SK-MEL-5 (cell line): ENCODE measurements at places on chromosomes 11 and 22.

- no peak for DNase-seq
Measured at GRCh38 chr11:92449780-92450179, 225.2 kb downstream of the FAT3 start.

DNA sequence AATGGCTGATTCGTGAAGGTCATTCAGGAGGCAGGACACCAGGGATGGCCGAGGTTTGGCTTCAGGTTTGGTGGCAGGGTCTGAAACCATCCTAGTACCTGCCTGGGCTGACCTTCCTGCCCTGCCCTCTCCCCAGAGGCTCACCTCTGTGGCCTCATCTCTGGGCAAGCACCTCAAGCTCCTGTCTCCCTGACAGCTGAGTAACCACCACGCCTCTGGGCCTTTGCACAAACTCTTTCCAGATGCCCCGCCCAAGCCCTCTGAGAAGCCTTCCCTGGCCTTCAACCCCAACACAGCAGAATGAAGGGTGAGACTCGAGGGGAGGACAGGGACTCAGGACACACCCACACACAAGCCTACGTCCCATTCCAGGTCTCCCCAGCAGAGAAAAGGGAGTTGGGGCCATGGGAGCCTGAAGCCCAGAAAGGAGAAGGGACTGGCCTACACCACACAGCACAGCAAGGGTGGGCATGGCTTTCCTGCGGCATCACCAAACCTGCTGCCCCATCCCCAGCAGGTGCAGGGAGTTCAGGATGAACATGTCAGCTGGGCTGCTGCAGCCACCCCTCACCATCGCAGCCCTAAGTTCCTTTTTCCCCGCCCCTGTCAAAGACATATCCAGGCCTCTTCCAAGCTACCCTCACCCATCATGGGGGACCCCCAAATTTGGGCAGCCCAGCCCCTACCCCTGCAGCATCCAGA lies 2.4 kb downstream of the SHISA8 start:
- no peak for DNase-seq

DNA sequence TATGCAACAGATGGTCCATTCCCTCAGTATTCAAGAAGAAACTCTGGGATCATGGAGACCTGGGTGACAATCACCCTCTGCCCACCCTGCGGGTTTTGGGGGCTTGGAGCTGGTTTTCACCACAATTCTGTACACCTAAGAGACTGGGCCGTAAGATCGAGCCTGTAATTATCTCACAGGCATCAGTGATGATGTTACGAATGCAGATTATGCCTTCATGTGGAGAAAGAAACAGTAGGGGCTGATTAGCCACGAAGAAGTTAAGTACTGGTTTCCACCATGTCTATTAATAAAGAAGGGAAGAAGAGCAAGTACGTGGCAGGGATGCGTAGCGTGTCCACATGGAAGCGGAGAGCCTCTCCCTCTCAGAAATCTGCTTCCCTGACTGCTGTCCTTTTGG lies 5.3 kb upstream of the EFCAB6 start:
- no peak for DNase-seq

- DNase-seq: no peak
Measured at GRCh38 chr11:8288824-8289491, 25.3 kb upstream of the LMO1 start.

- no peak for DNase-seq
Measured at GRCh38 chr11:111426617-111427016, 47.5 kb upstream of the POU2AF1 start.
